GM12878 (cell line): ENCODE measurements at places on chromosomes 12 and 14.

DNA sequence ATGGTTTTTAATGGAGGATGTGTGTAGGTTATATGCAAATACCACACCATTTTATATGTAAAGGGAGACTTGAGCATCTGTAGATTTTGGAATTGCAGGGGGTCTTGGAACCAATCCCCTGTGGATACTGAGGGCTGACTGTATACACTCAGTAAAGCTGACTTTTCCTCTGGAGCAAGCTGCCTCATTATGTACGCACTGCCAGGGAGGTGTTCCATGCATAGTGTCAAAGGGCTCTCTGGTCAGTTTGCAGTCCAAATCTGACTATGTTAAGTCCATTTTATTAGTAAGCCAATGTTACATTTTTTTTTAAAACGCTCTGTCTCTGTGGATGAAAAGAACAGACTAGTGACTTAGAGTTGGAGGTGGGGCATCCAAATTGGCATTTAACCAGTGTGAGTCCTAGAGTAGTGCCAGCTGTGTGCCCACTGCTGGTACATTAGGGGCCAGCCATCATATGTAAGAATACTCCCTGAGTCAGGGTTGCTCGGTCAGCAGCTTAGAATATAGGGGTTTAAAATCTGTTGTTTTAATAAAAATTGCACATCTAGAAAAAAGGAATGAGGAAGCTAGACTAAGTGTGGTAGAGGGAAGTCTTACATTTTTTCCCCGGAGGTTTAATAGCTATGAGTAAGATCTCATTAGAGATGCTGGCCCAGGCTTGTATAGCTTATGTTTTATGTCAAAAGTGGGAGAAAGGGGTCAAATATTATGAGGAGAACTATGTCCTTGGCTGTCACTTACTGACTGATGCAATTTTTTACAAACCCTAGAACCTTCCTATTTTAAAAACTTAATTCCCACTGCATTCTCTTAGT, 87.0 kb downstream of the TESC start:
- DNase-seq, result no peak

- DNase-seq, result no peak
These were observed 4.4 kb downstream of the MNAT1 start for GRCh38 chr14:60738843-60739508.

- no peak for DNase-seq
These were observed 56.9 kb upstream of the MAP1LC3B2 start for GRCh38 chr12:116502141-116502725.

DNA sequence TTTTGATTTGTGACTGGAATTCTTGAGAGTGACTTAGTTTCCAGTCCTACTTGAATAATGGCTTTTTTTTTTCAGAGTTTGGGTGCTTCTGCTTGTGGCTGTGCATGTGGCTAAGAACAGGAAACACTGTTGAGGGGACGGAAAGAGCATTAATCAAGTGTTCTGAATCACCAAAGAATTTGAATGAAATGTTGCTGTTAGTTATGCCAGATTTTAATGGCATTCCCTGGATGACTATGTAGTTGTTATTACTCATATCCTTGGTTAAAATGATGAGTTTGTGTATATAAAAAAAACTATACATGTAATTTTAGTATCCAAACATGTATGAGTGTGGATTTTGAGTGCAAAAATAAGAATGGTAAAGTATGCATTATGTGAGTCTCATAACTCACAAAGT, 347.9 kb downstream of the BCAT1 start:
- DNase-seq, result no peak

DNA sequence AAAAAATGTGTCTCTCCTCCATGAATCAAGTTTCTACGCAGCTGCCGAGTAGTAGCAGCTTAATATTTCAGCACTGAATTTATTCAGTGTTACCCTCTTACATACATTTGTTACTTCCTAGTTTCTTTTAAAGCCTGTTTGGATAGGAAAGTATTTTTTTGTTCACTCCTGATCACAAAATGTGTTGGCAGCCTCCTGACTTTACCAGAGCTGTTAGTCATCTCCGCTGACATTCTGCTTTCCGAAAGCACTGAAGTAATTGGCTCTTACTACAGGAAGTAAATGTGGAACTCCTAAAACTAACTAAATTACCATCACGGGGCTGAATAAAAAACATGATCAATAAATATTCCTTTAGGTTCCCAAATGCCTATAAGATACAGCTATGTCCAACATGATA, 225.5 kb downstream of the EPS8 start:
- no peak for DNase-seq

GRCh38 chr14:22532345-22533056, 56.5 kb downstream of the DAD1 start:
- no peak for DNase-seq

- DNase-seq, result peak; percentile 53
These were observed 43.4 kb upstream of the CFAP54 start for GRCh38 chr12:96445691-96446583.

DNA sequence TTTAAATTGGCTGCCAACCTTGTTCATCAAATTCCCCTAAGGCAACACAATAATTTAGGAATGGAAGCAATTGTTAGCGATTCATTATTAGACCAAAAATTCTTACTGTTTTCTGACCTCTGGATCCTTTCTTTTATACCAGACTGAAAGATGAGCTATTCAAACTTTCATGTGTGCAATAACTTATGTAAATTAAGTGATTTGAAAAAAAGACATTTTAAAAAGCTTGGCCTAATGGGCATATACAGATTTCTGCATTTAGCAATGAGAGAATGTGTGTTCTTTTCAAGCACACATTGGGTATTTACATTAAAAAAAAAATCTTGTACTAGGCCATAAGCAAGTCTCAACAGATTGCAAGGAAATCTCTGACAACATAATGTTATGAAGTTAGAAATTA, 65.5 kb downstream of the C12orf75 start:
- DNase-seq, result no peak

DNA sequence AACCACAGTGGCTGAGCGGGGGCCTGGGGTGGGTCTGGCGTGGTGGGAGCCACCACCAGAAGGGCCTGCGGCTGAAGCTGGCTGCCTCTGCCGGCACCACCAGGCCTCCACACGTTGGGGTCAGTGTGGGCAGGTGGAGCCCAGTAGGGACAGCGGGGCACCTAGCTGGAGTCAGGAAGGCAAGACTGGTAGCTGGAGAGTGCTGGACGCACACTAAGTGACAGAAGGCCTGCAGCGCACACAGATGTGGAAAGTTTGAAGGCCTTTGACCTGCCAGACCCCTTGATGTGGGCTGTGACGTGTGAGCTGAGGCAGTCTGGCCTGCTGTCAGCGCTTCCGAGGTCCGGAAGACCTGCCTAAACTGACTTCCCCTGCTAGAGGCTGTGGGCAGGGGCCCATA, 26.3 kb downstream of the RIN3 start:
- no peak for DNase-seq
